COR-L47 (cell line): ENCODE measurements at places on chromosomes 4 and X.

DNA sequence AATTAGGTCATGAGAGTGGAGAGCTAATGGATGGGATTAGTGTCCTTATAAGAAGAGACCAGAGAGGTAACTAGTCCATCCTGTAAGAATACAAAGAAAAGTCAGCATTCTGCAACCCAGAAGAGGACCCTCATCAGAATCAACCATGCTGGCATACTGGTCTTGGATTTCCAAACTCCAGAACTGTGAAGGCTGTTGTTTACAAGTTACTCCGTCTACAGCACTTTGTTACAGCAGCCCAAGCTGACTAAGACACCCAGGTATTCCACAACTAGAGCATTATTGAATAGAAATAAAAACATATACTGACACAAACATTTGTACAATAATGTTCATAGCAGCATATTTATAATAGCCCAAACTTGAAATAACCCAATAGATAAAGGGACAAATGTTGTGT lies 9.2 kb downstream of the TMEM156 start:
- DNase-seq, result no peak

DNA sequence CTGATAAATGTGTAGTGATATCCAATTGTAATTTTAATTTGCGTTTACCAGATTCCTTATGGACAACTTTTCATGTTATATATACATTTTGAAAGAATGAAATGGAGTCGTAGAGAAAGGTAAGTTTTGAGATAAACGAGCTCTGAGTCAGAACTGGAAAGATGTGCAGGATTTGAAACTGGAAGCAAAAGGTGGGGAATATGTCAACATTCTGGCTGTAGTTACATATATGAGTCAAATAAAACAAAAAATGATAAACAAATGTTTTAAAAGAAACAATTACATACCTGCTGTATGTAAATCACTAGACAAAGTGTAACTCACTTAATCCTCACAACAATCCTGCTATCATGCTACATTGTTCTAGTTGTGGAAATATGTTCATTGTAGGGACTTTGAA lies 84.0 kb downstream of the LPAR4 start:
- no peak for DNase-seq

DNA sequence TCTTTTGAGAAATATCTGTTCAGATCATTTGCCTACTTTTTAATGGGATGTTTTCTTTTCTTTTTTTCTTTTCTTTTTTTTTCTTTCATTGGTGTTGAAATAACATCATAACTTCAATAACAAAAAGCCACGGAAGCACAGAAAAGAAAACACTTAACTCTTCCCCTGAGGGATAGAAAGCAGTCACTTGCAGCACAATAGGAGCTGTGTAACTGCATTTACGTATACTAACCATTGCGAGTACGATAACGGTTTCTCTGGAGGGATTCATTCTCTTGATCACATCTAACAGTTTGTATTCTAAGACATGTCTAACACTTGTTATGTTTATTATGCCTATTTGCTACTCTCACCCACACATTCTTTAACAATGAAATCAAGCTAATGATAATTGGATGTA lies 27.3 kb downstream of the C4orf46 start:
- DNase-seq, result no peak

GRCh38 chrX:44674906-44675305 lies 132.2 kb upstream of the FUNDC1 start:
- DNase-seq, result no peak

GRCh38 chr4:109294468-109295020 lies 7.9 kb downstream of the COL25A1 start:
- no peak for DNase-seq

GRCh38 chrX:74420196-74421035 lies 877 bp upstream of the SLC16A2 start:
- DNase-seq, result no peak

DNA sequence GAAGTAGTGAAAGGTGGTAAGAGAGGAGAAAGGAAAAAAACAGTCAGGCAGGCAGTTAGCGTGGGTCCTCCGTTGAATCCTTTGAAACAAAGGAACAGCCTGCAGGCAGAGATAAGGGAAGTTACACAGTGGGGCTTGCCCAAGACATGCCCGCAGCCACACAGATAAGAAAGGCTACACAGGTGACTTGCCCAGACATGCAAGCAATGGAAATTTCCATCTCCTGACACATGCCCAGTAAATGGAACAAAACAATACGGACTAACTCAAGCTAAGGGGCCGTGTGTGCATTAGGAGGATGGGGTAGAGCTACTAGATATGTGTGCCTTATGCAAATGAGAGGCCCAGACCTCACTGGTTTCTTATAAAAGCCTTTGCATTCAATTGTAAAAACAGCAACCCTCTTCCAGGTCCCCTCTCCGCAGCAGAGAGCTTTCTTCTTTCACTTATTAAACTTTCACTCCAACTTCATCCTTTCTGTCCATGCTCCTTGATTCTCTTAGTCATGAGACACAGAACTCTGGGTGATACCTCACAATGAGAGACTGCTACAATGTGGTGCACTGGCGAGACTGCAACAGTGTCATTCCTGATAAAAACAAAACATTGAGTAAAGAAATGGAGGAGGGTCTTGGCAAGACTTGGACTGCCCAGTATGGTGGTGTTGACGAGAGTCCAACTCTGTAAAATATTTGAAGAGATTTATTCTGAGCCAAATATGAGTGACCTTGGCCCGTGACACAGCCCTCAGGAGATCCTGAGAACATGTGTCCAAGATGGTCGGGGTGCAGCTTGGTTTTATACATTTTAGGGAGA lies 997.4 kb upstream of the PRKX start:
- no peak for DNase-seq

DNA sequence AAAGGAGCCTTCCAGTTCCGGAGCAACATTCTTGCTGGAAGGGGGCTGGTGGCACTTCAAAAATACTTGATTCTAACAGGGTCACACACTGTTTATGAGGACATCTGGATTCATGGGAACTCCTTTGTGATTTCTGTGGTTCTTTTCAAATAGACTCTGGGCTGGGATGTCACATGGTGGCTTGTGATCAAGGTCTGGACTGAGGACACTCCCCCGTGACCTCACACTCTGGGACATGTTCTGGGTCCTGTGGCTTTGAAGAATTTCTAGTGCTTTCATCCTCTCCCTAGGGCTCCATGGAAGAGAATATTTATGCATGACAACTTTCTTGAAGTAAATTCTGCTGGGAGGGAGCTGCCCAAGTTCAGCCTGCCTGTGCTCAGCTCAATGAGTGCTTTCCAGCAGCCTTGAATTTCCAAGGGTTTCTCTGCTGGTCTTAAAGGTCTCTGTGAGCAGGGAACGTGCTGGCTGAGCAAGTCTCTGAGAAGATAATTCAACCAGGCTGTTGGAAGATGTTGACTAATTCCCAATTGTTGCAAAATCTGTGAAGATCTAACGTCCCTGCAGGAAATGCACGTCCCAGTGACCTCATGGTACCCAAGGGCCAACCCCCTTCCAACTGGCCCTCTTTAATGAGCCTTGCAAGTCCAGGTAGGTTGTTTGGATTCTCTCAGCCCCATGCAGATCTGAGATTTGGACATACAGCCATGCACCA lies 36.3 kb downstream of the GPR143 start:
- no peak for DNase-seq

- no peak for DNase-seq
These were observed 644.1 kb upstream of the AGA start for GRCh38 chr4:178086320-178086719.

DNA sequence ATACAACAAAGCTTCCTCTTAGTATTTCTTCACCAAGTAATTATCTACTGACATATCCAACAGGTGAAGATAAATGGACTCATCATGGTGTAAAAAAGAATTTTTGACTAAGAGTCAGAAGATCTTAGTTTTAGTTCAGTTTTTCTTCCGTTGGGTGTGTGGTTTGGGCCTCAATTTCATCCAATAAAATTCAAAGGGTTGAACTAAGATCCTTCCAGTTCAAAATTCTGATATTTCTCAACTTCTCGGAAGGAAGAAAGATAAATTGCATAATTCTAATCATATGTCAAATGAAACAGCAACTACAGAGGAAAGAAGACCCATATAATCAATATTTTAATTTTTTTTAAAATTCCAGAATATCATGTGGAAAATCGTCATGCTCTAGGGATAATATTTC lies 192.7 kb downstream of the SPRY1 start:
- DNase-seq, result no peak

DNA sequence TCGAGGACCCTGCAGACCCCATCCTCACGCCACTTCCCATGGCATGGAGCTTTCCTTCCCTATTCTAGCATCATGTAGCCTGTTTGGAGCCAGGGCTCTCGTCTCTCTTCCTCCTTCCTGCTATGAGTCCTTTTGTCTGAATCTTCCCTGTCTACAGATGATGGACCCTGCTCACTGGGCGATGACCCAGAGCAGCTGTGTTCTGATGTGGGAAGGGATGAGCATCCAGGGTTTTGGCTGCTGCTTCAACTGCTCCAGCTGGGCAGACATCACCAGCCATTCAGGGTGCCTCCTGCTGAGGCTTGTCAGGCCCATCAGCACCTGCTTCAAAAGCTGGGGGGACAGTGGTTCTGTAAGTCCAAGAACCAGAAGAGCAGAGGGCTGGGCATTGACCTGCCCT lies 3.2 kb upstream of the CCKAR start:
- DNase-seq, result no peak

GRCh38 chr4:91127831-91128230 lies 1000.6 kb downstream of the CCSER1 start:
- no peak for DNase-seq
